ENCODE measurements at places on chromosomes 3 and 15.
A peak's percentile ranks its signal among the peaks of the same experiment; 100 is the strongest.

DNA sequence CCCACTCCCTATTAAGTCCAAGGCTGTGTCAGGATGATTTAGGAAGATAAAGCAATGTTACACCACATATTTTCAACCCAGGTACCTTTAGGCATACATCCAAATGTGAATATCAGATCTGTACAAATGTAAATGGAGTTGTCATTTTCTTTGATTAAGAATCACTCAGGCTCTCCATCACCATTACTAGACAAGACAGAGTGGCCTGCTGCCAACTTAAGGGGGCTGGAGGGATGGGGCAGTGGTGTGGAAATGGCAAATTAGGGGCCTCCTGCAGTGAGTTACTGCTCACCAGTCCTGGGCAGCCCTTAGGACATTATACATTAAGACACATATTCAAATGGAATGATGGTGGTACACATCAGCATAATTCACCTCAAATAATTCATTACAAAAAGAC is 211.0 kb downstream of the TNIK start:
- no peak for DNase-seq

- no peak for DNase-seq
Observed at GRCh38 chr3:178088963-178089362, 447.3 kb upstream of the KCNMB2 start.

DNA sequence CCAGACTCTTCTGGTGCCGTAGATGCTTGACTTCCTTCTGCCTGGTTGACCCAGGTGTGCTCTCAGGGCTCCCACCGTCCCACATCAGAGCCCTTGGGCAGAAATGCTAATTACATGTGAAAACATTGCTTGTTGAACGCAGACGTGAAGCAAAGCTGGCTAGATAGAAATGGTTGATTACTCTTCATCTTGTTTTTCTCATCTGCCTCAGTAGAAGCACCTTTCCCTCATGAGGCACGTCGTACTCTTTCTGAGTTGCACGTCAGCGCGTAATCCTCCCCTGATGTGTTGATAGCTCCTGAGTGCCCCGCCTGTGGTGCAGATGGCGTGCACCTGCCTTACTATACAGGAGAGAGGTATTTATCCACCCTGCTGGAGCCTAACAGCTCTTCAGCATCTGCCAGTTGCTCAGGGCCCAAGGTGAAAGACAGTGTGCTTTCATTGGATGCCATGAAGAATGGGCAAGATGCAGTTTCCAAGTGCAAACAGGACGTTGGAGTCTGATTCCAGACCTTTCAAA is 18.1 kb downstream of the MAP6D1 start:
- no peak for DNase-seq

DNA sequence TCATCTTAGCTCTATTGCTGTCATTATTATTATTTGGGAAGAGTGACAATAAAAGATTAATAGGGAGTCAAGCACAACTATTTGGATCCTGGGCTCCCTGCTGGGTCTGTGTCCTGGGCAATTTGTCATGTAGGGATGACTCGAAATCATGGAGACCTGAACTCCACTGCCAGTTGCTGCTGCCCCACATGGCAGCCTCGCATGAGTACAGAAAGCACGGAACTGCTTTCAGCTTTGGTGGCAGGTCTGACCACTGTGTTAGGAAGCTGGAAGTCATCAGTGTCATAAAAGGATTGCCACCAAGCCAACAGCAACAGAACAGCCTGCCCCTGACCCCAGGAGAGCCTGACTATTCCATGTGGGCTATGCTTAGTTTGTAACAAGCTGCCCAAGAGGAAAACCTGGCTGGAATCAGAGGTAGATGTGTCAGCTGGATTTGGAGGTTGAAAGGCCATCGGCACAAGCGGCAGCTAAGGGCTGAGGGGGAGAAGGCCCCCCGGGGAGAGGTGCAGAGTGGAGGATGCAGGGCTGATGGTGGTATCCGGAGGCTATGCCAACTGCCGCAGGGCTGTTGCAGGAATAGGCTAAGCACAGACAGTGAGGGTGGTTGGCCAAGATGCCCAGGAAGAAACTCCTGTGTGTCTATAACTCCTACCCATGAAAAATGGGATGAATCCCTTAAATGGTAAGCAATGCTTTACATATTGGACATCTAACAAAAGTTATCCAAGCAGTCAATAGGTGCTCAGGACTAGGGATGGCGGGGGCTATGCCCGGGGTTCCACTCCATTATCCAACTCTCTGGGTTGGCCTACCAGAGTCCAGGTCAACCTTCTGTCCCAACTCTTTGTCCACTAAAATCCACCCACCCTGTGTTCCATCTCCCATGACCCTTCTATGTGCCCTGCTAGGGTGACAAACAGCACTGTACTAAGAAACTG is 291.6 kb downstream of the ADAMTS17 start:
- no peak for DNase-seq

DNA sequence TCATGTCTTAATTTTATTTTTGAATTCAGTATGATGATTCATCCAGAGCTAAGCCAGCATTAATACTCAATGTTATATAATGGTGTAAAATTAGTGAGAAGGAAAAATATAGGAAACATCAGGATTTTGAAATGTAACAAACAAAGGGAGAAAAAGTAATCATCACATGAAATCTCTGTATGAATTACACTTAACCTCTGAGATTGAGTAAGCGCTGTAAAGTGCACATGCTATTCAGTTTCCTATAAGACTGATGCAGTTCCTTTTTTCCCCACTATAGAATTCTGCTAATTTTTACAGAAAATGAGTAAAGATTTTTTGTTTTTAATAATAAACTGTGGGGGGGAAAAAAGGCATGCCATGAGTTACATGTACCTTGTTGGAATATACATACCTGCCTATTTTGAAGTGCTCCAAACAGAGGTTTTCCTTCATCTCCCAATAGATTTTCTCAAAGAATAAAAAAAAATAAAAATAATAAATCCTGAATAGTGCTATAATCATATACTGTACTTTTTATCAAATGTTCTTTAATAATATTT is 64.0 kb upstream of the TTBK2 start:
- DNase-seq: no peak

GRCh38 chr3:112604536-112604935 is 36.4 kb downstream of the CCDC80 start:
- peak; percentile 94 for DNase-seq

DNA sequence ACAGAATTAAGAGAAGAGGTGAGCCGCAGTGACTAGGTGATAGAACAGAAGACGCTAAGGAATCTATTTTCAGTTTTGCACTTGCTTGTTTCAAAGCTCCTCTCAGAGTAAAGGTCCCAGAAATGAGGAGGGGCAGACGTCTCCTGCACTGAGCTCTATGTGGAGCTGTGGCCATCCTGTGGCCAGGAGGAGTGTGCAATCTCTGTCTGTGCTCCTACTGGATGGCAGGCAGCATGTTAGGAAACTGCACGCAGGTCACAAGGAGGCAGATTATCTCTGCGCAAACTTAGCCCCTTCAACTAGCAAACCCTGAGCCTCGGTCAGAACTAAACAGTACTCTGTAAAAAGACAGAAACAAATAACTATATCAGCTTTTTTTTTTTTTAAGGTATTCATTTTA is 31.1 kb upstream of the PPIB start:
- DNase-seq: no peak

GRCh38 chr3:69226071-69226470 is 103.7 kb upstream of the LMOD3 start:
- no peak for DNase-seq

GRCh38 chr3:180580934-180581333 is 21.0 kb upstream of the TTC14 start:
- DNase-seq: no peak

DNA sequence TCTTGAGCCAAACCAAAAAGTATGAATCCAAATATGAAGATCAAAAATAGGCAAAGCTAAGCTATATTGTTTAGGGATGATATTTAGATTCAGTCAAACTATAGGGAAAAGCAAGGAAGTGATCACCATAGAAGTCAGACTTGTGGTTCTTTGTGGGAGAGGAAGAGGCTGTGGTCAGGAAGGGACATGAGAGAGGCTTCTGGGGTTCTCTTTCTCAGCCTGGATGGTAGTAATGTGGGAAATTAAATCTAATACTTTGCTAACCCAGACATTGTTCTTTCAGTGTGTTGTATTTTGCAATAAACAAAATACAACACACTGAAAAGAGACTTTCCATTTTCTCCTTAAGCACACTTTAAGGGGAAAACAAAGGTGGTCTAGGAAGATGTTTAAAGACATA is 3.1 kb downstream of the CX3CR1 start:
- no peak for DNase-seq

- DNase-seq: no peak
Observed at GRCh38 chr15:63556246-63556645, 40.9 kb upstream of the FBXL22 start.

DNA sequence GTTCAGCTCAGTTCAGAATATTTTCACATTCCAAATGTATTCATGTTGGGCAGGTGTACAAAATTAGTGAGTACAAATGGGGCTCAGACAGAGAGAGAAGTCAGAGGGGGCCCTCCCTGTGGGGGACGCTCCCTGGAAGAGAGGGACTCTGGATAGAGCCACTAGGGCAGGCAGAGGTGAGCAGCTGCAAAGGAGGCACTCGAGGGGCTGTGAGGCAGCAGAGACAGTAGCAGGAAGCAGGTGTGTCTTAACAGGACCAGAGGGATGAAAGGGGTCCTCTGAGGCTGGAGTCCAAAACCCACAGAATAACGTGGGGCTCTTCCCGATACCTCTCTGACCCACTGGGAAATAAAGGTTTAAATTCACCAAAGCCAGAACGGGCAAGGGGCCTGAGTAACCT is 127.1 kb downstream of the MEGF11 start:
- DNase-seq: no peak

DNA sequence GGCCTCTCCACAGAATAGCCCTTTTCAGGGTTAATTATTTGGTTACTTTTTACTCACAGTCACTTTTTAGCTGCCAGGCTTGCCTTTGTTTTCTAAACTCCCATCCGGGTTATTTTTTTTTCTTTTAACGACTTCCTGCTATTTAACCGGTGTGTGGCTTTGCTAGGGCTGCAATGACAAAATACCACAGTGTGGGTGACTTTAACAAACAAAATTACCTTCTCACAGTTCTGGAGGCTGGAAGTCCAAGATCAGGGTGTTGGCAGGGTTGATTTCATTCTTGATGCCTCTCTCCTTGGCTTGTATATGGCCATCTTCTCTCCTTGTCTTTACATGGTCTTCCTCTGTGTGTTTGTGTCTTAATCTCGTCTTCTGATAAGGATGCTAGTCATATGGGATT is 91.5 kb downstream of the IL1RAP start:
- DNase-seq: no peak

GRCh38 chr3:58065700-58066167 is 57.5 kb downstream of the FLNB start:
- DNase-seq: no peak
